MCF 10A (cell line): ENCODE measurements at places on chromosomes 4 and X.

GRCh38 chr4:145937971-145938611 lies 532 bp downstream of the ZNF827 start:
- peak; percentile 50 for DNase-seq

DNA sequence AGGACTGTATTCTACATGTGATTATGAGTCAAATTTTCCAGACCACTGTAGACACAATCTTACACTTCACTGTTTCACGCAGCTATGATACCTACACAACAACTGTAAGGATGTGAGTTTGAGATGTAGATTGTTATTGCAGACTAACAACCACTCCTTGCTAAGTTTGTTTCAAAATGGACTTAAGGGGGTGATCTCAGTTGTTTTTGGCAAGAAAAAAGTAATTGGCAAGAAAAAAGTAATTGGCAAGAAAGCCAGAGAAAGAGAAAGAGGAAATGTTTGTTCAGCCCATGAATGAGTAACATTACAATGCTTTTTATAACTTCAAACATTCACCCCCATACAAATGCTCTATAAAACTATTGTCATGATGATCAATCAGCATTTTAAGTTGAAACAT lies 466.4 kb downstream of the DMD start:
- DNase-seq, result peak; percentile 8

- DNase-seq, result no peak
Measured at GRCh38 chrX:68703846-68704245, 56.4 kb downstream of the STARD8 start.

DNA sequence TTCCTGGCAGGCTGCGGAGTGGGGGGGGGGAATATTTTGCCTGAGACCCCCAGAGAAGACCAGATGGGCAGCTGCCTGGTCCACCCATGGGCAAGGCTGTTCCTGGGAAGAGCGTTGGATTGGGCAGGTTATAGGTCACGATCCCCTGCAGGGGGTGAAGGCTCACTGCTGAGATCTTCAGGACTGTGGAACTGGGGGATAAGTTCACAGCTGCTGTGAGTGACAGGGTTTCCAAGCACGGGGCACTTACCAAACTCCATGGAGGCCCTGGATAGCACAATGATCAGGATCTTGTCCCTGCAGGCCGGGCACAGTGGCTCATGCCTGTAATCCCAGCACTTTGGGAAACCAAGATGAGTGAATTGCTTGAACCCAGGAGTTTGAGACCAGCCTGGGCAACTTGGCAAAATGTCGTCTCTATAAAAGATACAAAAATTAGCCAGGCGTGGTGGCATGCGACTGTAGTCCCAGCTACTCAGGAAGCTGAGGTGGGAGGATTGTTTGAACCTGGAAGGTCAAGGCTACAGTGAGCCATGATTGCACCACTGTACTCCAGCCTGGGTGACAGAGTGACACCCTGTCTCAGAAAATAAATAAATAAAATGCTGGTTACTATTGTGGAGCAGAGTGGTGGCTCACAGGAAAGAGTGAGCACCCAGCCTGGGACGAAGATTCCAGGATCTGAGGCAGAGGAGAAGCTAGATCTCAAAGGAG lies 68.0 kb upstream of the HELT start:
- DNase-seq, result no peak

- no peak for DNase-seq
Measured at GRCh38 chr4:59060002-59060846, 1950.0 kb upstream of the IGFBP7 start.

- no peak for DNase-seq
Measured at GRCh38 chr4:10743357-10743756, 58.8 kb upstream of the CLNK start.

DNA sequence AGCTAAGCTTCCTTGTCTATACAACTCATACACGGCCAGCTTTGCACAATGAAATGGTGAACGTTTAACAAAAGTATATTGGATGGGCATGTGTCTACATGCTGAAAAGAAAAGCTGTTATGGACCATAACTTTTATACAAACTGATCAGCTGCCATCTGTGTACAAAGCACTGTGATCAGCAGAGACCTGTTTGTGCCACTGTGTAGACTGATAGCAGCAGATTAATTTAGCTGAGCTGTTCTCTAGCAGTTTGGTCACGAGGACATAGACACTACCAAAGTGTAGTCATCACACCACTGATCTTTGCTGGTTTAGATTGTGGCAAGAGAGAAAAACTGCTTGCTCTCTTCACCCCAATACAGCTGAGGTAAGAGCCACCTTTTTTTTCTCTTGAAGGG lies 124.5 kb downstream of the RAPGEF2 start:
- DNase-seq, result peak; percentile 11

- DNase-seq, result no peak
Measured at GRCh38 chr4:59518005-59518823, 1681.9 kb upstream of the ADGRL3 start.

GRCh38 chr4:141636082-141636770 lies at the start of gene IL15:
Gene IL15, plus strand, starts transcription at chr4:141636583. Its CDS starts 82,882 bp downstream, at chr4:141719465.
- peak; percentile 80 for DNase-seq

- no peak for DNase-seq
Measured at GRCh38 chr4:103010804-103011203, 8.7 kb downstream of the SLC9B1 start.

GRCh38 chr4:158996669-158997074 lies 106.2 kb upstream of the RAPGEF2 start:
- DNase-seq, result peak; percentile 97

- no peak for DNase-seq
Measured at GRCh38 chr4:94767446-94767845, 9.7 kb downstream of the BMPR1B start.

- DNase-seq, result no peak
Measured at GRCh38 chr4:101355246-101355645, 7.9 kb upstream of the PPP3CA start.

GRCh38 chr4:162836773-162837172 lies 329.9 kb downstream of the NAF1 start:
- DNase-seq, result no peak

DNA sequence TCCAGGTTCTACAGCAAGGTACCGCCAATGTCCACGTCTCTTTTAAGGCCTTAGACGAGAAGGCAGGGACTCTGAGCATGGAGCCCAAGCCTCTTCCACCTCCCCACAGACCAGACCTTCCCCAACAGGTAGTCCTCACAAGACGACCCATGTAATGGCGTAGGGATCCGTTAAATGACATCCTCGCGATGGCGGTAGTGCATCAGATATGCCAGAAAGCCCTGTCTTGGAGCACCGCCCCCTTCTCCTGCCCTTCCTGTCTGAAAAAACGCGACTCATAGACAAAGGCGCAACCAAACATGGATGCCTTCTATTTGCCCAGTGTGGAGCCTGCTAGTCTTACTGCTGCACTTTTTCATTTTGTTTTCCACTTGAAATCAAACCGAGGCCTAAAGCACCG lies 185.4 kb downstream of the OR13H1 start:
- DNase-seq, result peak; percentile 89

DNA sequence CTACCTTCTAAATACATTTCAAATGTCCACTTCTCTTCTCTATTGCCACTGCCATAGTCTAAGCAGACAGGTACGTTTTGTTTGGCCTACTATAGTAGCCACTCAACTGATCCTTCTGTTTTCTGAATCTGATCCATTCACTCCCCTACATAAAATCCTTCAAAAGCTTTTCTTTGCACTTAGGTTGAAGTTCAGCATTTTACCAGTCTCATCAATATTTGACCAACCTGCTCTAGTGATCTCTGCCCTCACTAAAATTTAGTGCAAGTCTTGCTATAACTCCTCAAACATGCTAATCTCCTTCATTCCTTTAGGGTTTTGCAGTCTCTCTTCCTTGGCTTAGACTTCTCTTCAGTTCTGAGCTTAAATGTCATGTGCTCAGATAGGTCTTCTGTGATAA lies 33.4 kb downstream of the EGF start:
- no peak for DNase-seq

GRCh38 chrX:131779306-131779705 lies 235.4 kb downstream of the OR13H1 start:
- peak; percentile 27 for DNase-seq

DNA sequence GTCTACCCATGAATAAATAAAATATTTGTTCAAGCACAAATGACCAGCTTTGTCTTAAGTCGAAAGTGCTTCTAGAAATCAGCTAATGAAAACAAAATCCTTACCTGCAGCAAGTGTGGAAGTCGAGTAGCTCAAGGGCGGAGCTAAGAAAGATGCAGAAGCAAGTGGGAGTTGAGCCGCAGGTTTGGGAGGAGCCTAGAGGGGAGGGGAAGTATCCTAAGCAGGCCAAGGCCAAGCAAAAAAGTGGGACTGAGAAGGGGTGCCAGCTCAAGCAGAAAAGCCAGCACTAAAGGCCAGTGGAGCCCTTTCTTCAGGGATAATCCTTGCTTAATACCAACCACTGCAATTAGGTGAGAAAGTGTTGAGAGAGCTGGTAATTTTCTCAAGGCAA lies 60.8 kb downstream of the DLG3 start:
- DNase-seq, result no peak

GRCh38 chrX:65667503-65668376 lies at the start of gene MSN:
Gene MSN, plus strand, starts transcription at chrX:65667654. Its CDS starts 188 bp downstream, at chrX:65667842.
- peak; percentile 61 for DNase-seq
